ENCODE measurements at places on chromosomes 5 and 9.

DNA sequence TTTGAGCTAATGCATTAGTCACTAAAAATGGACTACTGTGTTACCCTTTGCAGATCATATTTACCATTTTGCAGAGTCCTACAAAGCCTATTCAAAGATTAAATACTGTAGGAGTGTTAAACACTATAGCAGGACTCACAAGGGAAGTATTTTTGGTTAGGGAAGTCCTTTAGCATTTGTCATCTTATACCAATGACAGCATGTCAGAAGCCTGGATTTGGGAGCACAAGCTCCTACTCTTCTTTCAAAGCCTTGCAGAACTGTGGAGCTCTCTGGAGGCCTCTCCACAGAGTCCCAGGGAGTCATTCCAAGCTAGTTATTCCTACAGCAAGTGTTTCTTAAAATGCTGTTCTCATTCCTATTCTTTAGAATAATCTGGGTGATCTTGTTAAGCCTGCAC is 288.8 kb downstream of the PIK3R1 start:
- DNase-seq = no peak

GRCh38 chr5:64930672-64931318 is 162.1 kb downstream of the CWC27 start:
- DNase-seq = no peak

DNA sequence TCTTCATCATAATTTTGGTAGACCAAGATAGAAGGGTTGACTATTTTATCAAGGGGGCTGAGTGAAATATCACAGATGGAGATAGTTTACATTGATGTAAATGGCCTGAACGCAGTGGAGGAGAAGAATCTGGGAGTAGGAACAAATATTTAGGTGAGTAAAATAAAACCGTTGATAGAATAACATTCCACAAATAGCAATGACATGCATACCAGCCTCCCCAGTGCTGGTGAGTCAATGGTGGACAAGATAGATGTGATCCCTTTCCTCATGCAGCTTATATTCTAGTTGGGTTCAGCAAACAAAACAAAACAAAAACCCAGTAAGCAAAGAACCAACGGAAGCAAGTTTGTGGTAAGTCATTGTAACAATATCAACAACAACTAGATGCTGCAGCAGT is 385.2 kb downstream of the FAM170A start:
- no peak for DNase-seq

DNA sequence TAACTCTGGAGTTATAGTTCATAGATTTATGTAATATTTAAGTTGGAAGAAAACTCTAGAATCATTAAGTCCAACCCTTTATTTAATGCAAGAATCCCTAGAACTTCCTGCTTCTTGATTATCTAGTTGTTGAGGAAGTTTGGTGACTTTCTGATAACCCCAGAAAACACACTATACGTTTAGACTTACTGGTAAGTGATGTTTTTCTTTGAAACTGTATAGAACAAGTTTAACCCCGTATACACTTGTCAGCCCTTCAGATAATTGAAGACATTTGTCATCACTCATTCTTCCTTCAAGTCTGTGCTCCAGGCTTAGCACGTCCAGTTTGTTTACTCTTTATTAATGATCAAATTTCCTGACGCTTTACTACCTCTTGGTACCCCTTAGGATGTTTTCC is 9.0 kb downstream of the NDUFS4 start:
- peak; percentile 13 for DNase-seq

DNA sequence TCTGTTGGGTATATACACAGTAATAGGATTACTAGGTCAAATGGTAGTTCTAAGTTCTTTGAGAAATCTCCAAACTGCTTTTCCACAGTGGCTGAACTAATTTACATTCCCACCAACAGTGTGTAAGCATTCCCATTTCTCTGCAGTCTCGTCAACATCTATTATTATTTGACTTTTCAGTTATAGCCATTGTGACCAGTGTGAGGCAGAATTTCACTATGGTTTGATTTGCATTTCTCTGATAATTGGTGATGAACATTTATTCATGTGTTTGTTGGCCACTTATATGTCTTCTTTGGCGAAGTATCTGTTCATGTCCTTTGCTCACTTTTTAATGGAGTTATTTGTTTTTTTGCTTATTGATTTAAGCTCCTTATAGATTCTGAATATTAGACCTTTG is 596.2 kb upstream of the DAB2 start:
- DNase-seq = no peak

GRCh38 chr9:127388856-127389238 is 8.1 kb upstream of the SLC2A8 start:
- DNase-seq = no peak

DNA sequence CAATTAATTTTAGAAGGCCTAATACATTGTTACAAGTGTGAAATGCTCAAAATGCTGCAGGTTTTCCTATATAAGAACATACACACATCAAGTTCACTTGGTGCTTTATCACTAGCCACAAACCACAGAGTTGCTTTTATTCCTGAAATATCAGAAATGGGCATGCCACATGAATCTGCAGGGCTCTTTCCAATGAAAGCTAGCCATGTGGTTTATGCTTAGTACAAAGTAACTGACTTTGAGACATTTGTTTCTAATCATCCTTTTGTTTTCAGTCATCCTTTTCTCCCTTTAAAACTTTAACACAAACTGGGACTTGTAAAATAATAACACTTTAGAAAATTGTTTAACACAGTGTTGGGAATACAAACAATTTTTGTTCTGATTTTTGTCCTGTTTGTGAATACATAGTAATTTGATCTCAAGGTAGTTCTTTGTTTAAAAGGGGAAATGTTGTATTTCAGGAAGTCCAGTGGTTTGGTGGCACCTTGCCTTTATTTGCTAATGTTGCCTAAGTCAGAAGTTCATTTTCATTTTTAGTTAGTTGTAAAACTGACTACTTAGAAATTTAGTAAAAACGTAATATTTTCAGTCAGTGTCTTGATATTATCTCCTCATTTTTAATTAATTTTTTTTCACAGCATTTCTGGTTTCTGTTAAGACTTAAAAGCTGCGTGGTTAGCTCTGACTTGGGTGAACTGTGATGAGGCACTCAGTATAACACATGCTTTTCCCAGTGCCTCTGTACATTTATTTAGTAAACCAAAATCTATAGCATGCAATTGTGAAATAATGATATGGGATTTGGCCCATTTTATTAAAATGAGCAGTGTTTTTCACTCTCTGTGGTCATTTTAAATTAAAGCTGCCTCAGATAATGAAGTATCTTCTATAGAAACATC is 18.6 kb downstream of the PRDM6 start:
- peak; percentile 60 for DNase-seq

GRCh38 chr9:113593682-113594281 is 130.3 kb downstream of the RGS3 start:
- DNase-seq = peak; percentile 94

DNA sequence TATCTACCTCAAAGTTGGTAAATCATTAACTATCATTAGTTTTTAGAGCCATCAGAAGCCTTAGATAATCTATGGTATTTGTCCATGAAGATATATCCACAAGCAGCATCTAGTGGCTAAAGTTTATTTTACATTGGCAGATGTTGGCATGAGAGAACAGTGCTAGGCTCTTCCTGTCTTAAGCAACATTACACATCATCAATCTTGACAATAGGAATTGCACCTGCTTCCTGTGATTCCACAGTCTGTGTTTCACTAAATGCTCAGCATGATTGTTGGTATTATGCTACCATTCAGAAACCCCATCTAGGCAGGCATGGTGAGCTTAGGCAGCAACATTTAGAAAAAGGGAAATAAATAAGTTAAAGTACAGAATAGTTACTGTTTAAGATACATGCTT is 246.6 kb downstream of the SLCO4C1 start:
- peak; percentile 66 for DNase-seq

- DNase-seq = no peak
Measured at GRCh38 chr9:108894225-108894997, 32.3 kb downstream of the ACTL7A start.

GRCh38 chr5:150068472-150068871 is 17.9 kb downstream of the CSF1R start:
- no peak for DNase-seq

DNA sequence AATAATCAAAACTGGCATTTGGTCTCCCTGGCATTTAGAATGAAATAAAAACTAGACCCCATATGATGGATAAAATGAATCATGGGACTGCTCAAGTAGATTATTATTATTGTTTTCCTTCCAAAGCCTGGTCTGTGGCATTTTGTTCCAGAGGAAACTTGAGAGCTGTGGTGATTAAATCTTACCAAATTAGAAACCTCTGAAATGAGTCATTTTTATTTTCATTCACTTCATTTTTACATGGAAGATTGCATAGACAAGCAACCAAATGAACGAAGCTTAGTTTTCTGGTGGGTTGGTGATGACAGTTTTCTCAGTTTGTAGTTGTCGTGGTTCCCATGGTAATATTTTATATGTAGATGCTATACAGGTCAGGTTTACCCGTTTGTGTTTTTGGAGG is 23.4 kb downstream of the PAM start:
- DNase-seq = no peak

DNA sequence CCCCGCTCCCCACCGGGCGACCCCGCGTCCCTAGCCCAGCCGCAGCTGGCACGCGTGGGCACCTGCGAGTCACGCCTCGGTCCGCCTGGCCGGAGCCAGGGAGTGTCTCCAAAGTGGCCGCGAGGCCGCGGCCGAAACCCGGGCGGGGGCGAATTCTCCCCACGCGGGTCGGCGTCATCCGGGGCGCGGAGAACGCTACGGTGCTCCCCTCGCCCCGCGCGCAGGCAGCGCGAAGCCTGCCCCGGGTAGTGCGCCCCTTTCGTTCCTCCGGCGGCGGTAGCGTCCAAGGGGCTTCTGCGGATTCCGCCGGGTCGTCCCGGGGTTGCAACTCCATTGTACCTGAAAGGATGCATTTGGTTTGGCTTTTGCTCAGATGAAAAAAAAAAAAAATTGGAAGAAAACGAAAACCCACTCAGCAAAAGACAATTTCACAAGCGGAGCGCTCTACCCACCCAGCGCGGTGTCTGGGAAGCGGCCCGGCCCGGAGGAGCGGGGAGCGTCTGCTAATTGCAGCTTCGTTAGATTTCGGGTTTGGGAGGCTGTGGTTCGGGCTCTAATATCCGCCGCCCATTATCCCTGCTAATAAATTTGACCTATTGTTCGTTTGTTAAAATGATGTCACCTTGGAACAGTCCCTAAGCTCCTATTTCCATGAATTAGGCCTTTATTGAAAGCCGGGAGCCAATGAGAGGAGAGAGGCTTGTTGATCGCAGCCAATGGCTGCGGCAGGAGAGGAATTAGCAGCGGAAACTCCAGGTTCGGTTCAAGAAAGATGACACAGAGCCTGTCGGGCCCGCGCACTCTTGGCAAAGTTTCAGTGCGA is at the start of gene TLX3:
Gene TLX3, plus strand, starts transcription at position 796 of the 823 bp plus-strand sequence. CDS start 118 bp downstream, outside the sequence.
- no peak for DNase-seq

- DNase-seq = no peak
Measured at GRCh38 chr5:140978260-140978659, 12.0 kb downstream of the PCDHAC2 start.

- no peak for DNase-seq
Measured at GRCh38 chr9:2227144-2227867, 212.2 kb downstream of the SMARCA2 start.

DNA sequence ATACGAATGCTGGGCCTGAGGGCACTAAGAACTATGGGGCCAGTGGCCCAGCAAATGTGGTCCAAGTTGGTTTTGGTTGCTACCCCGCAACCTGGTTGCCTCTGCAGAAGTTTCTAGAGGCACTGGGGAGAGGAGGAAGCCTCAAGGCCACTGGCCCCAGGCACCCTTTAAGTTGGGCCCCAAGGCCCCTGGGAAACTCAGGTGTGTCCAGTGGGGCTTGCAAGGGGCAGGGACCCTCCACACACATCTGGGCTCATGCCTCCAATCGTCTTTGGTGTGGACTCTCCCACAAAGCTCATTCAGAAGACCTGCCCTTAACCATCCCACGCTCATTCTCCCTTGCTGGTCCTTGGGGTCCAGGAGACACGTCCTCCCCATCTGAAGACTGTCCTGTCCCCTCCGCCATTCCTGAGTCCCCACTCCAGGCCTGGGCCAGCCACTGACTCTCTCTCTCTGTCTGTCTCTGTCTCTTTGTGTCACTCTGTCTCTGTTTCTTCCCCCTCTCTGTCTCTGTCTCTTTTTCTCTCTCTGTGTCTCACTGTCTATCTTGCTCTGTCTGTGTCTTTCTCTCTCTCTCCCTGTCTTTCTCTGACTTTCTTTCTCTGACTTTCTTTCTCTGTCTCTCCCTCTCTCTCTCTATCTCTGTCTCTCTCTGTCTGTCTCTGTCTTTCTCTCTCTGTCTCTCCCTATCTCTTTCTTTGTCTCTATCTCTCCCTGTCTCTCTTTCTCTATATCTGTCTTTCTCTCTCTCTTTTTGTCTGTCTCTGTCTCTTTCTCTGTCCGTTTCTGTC is 3.3 kb upstream of the SLC6A19 start:
- no peak for DNase-seq

DNA sequence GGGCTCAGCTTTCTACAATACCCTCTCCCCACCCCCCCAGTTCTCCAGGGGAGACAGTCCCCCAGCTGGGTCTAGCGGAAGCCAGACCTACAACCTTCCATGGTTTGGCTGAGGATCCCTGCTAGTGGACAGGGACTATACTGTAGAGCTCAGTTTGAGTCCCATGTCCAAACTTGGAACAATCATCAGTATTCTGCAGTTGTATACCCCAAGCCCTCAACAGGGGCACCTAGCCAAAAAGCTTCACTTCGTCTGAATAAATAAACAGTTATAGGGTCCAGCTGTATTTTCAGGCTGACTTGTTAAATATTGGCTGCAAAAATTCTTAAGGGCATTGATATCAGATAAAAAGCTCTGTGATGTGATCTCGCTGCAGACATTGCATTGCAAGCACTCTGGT is 15.4 kb upstream of the C9 start:
- DNase-seq = no peak

Measured in KBM-7 (cell line).